ENCODE measurements at places on chromosomes 11 and 22.

DNA sequence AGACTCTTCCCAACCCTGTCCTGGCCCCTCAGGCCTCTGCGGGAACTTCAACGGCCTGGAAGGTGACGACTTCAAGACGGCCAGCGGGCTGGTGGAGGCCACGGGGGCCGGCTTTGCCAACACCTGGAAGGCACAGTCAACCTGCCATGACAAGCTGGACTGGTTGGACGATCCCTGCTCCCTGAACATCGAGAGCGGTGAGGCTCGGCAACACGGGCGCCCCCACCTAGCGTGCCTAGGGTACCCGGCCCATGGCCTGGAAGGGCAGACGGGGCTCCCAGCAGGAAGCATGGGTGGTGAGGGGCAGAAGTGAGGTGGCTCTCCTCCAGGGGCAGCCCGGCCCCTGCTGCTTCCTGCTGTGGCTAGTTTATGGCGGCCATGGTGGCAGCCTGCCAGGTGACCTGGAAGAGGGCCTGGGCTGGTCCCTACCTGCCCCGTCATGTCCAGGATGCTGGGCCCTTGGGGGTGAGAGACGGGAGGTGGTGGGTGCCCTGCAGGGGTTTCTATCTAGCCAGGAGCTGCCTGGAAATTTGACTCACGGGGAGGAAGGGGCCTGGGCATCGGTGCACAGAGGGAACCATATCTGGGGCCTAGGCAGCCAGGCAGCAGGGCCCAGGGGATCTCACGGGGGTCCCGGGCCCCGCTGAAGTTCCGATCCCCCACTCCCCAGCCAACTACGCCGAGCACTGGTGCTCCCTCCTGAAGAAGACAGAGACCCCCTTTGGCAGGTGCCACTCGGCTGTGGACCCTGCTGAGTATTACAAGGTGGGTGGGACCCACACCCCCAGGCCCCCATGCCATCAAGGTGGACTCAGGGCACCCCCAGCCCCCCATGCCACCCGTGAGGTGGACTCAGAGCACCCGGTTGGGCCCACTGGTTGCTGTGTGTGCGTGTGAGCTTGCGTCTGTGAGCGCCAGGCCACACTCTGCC is 9.2 kb downstream of the MUC2 start:
- no peak for DNase-seq

DNA sequence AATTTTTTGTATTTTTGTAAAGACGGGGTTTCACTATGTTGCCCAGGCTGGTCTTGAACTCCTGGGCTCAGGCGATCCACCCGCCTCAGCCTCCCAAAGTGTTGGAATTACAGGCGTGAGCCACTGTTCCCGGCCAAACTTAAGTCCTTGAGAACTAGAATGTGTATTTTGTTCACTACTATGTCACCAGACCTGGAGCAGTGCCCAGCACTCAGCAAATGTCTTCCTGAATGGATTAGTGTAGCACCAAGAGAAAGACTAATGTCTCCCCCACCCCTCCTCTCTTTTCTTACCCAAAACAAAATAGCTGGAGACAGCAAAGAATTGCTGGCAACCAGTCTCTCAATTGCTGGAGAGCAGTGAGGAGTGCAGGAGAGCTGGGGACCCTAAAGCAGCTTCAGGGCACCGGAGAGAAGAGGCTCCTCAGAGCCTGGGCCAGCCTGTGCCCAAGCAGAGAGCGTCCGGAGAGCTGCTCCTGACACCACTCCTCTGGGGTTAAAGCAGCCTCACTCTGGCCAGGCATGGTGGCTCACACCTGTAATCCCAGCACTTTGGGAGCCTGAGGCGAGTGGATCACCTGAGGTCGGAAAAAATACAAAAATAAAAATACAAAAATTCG is 14.9 kb downstream of the SLC25A18 start:
- DNase-seq, result no peak

GRCh38 chr22:26416670-26417276 is 12.3 kb upstream of the ASPHD2 start:
- DNase-seq, result no peak

DNA sequence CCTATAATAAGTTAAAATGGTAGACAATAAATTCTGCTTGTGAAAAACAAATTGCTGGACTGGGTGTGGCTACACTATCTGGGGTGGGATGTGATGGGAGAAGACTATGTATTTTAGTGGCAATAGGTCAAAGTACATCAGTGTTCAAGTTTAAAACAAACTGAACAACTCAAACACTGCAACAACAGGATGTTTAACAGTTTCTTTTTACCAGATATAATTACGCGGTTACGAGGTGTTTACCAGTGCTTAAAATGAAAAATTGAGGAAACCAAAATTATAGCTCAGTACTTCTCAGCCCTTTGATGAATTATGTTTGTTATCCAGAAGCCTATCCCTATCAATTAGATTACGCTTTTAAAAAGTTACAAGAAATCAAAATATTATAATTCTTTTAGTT is 3.2 kb downstream of the PRDM10 start:
- DNase-seq, result no peak

GRCh38 chr11:78298291-78298771 is 109.6 kb downstream of the USP35 start:
- no peak for DNase-seq

- DNase-seq, result no peak
Measured at GRCh38 chr11:76698321-76699043, 27.9 kb upstream of the LRRC32 start.

DNA sequence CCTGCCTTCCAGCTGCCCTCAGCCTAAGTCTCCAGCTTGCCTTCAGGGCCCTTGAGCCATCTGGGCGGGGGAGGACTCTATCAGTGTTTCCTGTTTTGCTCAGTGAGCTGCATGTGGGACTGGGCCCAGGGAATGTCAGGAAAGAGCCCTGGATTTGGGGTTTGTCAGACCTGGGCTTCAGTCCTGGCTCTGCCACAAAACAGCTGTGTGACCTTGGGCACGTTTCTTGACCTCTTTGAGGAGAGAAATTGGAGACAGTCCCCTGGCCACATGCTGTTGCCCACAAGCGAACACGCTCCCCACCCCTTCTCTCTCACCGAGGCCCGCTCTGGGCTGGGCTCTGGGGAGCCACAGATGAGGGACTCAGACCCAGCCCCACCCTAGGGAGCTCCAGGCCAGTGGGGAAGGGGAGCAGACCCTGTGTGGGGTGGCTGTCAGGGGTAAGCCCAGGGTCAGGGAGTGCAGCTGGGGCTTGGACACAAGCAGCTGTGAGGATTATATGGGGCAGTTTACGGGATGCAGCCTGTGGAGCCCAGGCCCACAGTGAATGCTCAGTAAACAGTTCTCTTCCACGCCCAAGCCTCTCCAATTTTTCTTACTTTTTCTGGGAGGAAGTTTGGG is 12.3 kb downstream of the MYO7A start:
- no peak for DNase-seq

GRCh38 chr11:122523846-122524805 is 131.4 kb upstream of the UBASH3B start:
- DNase-seq, result no peak

DNA sequence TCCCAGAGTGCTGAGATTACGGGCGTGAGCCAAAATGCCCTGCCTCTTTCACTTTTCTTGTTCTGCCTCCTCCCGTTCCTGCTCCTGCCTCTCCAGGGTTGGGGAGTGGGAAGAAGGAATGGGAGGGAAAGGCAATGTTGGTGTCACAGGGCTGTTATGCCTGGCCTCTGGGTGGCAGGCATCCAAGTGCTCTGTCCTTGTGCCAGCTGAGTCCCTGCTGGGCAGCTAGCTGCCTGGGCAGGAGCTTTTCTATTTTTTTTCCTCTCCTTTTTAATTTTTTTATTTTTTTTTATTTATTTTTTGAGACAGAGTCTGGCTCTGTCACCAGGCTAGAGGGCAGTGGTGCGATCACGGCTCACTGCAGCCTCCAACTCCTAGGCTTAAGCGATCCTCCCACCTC is 4.1 kb upstream of the SAC3D1 start:
- DNase-seq, result no peak
